ENCODE measurements at places on chromosomes 7 and 10.

GRCh38 chr7:85608804-85609203 lies 421.9 kb upstream of the SEMA3D start:
- no peak for DNase-seq

DNA sequence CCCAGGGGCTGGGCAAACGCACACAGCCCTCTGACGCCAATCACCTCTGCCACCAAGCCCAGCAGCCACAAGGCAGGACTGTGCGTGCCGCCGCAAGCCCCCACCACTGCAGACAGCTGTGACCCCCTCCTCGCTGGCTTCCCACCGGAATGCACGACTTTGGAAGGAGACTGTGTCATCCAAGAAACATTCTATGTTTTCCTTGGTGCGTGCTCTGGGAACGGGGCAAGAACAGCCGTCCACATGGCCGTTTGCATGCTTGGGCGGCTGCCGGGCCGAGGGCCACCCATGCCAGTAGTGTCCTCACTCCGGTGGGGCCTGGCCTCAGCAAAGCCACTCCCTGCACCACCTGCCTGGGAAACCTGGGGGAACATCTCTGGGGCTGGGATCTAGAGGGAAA lies 17.6 kb upstream of the ELN start:
- no peak for DNase-seq

DNA sequence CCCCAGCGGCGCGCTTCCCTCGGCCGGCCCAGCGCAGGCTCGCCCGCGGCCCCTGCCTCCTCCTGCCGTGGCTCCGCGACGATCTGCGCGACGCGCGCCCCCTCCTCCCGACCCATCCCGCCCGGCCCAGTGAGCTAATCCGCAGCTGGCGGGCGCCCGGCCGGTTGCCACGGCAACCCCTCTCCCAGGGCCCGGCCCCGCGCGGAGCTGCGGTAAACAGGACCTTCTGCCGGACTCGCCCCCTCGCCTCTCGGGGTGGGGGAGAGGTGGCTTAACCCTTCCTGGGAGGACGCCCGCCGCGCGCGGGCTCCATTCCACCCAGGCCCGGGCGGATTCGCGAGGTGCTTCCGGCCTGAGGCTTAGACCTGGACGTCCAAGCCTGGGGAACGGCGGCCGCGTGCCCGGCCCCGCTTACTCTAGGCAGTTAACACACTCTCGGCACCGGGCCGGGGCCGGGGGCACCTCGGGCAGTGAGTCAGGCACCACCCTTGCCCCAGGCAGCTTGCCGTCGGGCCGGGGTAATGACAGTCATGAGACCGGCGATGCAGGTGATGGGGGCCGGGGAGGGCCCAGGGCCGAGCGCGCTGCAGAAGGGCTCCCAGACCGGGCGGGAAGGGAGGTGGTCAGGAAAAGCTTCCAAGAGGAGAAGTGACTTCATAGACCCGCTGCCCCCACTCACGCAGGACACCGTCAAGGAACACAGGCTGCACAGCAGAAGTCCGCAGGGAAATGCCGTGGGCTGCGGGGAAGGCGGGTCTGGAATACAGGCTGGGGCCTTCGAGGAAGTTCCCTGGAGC lies at the start of gene DENND2A:
DENND2A (minus strand) TSS at position 87 of the 797 bp plus-strand sequence. CDS start 38,416 bp downstream, outside the sequence.
- peak; percentile 39 for DNase-seq

DNA sequence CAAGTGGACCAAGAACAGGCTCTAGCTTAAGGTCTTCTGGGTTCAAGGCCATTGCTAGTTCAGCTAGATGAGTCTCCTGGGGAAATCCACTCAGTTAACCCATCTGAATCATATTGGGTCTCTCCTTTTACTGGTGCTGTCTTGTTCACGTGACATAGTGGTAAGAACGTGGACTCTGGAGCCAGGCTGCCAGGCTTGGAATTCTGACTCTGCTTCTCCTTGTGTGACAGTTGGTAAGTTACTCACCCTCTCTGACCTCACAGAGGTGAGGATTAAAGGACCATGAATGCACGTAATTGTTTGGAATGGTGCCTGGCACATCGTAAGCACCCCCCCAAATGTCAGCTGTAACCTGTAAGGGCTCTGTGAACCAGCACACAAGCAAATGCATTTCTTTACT lies 9.7 kb upstream of the CALU start:
- no peak for DNase-seq

DNA sequence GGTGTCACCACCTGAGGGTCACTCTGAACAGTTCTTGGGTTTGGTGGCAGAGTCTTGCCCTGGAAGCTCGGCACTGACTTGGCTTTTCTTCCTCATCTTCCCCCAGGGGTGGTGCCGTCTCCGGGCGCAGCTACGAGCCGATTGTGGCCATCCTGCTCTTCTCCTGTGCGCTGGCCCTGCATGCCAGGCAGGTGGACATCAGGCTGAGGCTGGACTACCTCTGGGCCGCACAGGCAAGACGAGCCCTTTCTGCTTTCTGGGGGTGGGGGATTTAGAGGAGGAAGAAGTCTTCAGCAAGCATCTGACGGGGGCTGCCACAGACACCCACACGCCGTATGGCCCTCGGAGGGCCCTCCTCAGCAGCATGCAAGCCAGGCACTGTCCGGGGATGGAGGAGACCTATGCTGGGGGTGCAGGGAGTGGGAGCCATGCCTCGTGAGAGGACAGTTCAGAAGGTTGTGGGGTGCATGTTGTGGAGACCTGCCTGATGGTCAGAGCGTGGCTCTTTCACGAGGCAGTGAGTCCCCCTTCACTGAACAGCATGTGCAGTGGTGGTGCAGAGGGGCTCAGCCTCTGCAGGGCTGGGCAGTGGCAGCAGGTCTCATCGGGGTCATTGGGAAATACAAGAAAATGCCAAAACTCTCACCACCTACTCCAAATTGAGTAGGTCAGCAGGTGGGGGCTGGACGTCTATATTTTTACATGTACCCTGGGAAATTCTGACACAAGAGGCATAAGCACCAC lies 112.4 kb downstream of the ADCY1 start:
- no peak for DNase-seq

DNA sequence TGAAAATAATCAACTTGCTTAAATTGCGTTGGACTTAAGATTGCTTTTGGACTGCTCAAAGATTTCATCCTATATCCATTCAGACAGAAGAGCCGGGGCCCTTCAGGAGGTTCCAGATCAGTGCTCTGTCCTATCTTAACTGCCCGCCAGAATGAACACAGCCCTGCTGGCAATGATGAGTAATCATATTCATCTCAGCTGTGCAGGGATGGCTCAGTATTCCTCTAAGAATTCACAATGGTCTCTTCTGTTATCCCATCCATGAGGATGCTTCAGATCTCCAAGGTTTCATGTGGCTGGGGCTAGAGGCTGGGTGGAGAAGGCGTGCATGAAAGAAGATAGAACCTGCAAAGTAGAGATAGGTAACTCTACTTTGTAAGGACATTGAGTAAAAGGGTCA lies 80.0 kb upstream of the NPVF start:
- DNase-seq: no peak

- DNase-seq: peak; percentile 54
These were observed 120.2 kb upstream of the CTTNBP2 start for GRCh38 chr7:117993377-117994003.

GRCh38 chr10:4018054-4018511 lies 233.1 kb upstream of the KLF6 start:
- no peak for DNase-seq

- peak; percentile 100 for DNase-seq
These were observed 65.5 kb downstream of the CUX1 start for GRCh38 chr7:101882595-101883564.

DNA sequence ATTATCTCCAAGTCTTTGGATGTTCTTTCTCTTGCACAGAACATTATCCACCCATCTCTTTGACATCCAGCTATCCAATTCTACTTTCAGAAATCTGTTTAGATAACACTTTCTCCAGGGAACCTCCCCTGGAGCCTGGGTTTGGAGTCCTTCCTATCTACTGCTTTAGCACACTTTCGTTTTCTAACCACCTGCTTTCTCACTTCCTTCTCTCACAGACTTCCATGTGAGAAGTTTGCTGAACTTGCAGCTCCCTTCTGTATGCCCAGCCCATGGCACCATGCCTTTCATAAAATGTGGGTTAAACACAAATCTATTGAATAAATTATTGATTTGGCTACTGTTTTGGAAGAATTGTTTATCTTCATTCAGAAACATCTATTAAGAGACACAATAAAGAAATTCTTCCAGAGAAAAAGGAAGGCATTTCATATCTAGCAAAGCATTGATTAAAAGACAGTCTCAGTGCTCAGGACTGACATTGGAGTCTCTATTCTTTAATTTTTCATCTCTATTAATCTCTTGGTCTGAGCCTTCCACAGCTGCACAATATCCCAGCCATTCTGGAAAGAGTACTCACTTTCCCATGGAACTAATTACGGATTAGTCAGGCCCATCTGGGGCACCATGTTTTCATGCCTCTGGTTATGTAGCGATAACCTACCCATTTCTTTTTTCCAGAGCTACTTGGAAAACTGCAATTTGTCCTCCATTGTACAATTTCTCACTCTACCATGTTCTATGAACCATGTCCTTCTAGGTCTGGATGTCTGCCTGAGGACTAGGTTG lies 1077.3 kb downstream of the SORCS3 start:
- DNase-seq: no peak

- no peak for DNase-seq
These were observed 260.9 kb upstream of the BMPER start for GRCh38 chr7:33644489-33644888.

- no peak for DNase-seq
These were observed 27.8 kb upstream of the WDFY4 start for GRCh38 chr10:48656914-48657305.

- peak; percentile 86 for DNase-seq
These were observed 109.2 kb downstream of the PIP4K2A start for GRCh38 chr10:22605168-22605567.

GRCh38 chr10:76086761-76087639 lies 655.6 kb downstream of the LRMDA start:
- peak; percentile 97 for DNase-seq
